ENCODE measurements at places on chromosomes 2 and 18. TPM values are rescaled to one million over a fixed set of nuclear protein-coding genes. Genes with fewer than 3 reads are reported as not detected.

WDR35 gene
- 5.7 TPM for total RNA-seq

DNA sequence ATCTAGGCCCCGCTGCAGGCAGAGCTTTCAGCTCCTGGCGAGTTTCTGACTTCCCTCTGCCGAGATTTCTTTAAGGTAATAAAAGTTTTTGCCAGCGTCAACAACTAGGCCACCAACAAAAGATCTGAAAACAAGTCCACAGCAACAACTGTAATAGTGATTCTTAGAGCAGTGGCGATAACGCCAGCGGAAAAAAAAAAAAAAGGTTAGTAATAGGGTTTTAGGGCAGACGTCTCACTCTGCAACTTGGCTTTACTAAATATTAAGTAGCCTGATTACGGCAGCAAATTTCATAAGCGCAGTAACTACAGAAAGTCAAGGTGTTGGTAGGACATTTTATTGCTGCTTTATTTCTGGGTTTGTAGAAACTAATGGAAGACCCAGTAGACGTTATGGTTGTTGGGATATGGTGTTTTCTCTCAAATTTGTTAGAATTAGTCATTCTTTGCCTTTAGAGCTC lies 481 bp downstream of the SLC30A6 start:
- H3K36me3 ChIP-seq = no peaks in the 10 kb centered on the region
- DNase-seq = no peak
- H3K27ac ChIP-seq = peak overlapping the region; percentile 47
- peaks cover 9% of the 10 kb centered on the region for H3K4me1 ChIP-seq
- peak overlapping the region; percentile 95 for H3K4me3 ChIP-seq

- no peaks in the 10 kb centered on the region for H3K4me1 ChIP-seq
- no peak overlapping the region for H3K4me3 ChIP-seq
- H3K27ac ChIP-seq = no peak overlapping the region
- DNase-seq = no peak
- no peaks in the 10 kb centered on the region for H3K36me3 ChIP-seq
These were observed 192.9 kb downstream of the NOL4 start for GRCh38 chr18:34031810-34032209.

SPP2 gene
- total RNA-seq = not detected

- H3K4me1 ChIP-seq = no peaks in the 10 kb centered on the region
- no peak for DNase-seq
- no peak overlapping the region for H3K27ac ChIP-seq
These were observed 23.3 kb downstream of the OTOF start for GRCh38 chr2:26454561-26455001.

DNA sequence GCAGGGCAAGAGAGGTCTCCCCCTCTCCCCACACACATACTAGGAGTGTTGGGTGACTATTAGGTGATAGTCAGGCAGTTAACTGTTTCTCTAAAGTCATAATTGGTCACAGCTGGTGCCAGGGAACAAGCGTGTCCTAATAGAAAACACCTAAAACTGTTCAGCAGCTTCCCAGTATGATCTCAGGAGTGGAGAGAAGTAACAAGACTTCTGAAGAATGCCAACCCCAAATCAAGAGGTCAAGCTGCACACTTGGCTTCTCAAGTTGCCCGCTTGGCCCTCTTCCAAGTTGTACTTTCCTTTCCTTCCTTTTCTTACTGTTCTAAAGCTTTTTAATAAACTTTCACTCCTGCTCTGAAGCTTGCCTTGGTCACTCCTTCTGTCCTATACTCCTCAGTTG lies 22.4 kb upstream of the STAT1 start:
- no peak overlapping the region for H3K4me3 ChIP-seq
- no peaks in the 10 kb centered on the region for H3K4me1 ChIP-seq
- H3K36me3 ChIP-seq = no peaks in the 10 kb centered on the region
- no peaks in the 10 kb centered on the region for H3K27me3 ChIP-seq
- no peak overlapping the region for H3K27ac ChIP-seq

ZNF407 gene
- total RNA-seq = 22.9 TPM

ALLC gene
- total RNA-seq = not detected

ARID5A gene
- total RNA-seq = 116 TPM
